Stimulated activated CD4-positive, alpha-beta T cell treated with anti-CD3 and anti-CD28 coated beads, Interleukin-2, amount 100 ng/mL, for 24 hours (primary cell): ENCODE measurements at places on chromosomes 1 and 21.

DNA sequence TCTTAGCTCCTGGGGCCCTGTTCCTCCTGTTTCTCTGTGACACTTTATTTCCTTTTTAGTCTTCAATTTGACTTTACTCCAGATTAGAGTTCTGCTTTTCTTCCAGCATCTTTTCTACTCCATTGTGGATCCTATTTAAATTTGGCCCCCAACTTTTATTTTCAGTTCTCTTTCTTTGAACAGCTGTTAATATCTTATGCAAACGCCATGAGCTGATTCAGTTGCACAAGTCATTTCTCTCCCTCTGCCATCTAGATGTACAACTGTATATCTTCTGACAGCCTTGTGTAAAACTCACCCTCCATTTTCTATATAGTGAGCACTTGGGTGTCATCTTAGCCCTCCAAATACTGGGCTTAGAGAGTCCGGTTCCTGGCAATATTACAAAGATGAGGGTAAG, 42.2 kb downstream of the SPATA17 start:
- no peak for DNase-seq

GRCh38 chr1:53878492-53879105, 11.0 kb downstream of the YIPF1 start:
- no peak for DNase-seq

- no peak for DNase-seq
Observed at GRCh38 chr21:34754690-34755647, 86.2 kb downstream of the CLIC6 start.

GRCh38 chr1:116502671-116503314, 68.0 kb downstream of the CD58 start:
- DNase-seq, result no peak

DNA sequence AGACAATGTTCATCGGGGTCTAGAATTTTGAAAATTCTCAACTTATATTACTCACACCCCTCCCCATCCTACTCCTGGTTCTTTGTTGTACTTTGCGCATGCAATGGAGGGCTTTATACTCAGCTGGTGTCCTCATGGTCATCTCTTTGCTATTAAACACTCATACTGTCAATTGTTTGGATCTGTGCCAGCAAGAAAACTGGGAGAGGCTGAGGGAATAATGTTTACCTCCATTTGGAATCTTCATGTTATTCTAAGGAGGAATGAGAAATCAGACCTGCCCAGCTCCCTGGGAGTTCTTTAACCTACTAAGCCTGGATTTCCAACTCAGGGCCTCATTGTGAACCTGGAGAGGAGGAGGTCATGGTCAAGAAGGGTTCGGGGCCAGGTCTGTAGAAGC, 143.9 kb upstream of the DNAH14 start:
- no peak for DNase-seq
